ENCODE measurements at places on chromosomes 5 and 9.

DNA sequence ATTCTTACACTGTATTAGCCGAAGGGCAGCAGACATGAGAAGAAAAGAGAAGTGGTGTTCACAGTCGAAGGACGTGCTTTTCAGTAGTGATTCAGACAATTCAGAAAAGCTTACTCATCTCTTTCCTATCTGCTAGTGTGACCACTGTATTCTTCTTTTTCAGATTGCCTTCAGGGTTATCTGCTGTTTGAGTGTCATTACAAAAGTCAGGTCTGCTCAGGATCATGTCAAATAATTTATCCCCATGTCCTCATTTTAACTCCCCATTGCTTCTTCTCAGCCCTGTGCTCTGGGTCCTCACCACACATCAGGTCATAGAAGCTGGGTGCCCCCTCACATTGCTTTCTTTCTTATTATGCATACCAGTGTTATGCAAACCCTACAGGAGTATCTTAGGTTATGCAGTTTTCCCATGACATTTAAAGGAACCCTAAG, 394.0 kb downstream of the CETN3 start:
- DNase-seq, result no peak

DNA sequence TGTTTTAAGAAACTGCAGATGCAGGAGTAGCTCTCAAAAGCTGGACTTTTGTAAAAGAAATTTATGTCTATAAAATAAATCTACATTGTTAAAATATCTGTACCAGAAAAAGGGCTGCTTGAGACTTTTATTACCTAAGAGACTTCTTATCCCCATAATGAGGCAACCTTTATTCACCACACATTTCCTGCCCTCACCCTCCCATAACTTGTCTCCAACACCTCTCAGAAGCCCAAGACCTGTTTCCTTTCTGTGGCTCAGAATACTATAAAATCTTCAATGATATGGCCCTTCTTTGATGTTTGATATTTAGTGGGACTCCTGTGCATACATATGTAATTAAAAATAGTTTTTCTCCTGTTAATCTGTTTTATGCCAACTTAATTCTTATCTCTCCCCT, 141.5 kb upstream of the FER start:
- no peak for DNase-seq

GRCh38 chr5:78065663-78066062, 228.8 kb downstream of the AP3B1 start:
- no peak for DNase-seq

DNA sequence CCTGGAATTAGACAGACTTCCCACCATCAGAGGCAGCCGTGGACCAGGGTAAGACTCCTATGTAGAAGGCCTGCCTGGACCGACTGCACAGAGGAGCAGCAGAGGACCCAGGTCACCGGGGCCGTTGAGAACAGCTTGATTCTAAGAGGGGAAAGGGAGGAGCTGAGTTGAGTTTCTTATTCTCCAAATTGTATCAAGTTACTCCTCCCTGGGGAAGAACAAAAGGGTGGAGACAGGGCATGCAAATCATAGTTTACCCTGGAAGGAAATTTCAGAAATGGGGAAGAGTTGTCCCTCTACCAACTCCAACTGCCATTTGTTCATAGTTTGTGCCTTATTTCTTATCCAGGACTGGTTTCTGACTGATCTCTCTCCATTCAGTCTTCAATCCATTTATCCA, 20.9 kb upstream of the SLC31A2 start:
- DNase-seq, result no peak

DNA sequence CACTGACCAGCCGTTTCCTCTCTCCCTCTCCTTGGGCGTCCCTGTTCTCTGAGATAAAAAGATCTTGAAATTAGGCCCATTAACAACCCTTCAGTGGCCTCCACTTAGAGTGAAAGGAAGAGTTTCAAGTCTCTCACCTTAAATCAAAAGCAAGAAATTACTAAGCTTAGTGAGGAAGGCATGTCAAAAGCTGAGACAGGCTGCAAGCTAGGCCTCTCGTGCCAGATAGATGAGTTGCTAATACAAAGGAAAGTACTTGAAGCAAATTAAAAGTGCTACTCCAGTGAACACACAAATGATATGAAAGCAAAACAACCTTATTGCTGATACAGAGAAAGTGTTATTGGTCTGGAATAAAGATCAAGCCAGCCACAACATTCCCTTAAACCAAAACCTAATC, 331.3 kb upstream of the SEMA6A start:
- no peak for DNase-seq

GRCh38 chr5:108024986-108025385, 354.2 kb upstream of the EFNA5 start:
- no peak for DNase-seq
